CD8-positive, alpha-beta memory T cell (primary cell): ENCODE measurements at places on chromosomes 12 and 14.
A peak's percentile ranks its signal among the peaks of the same experiment; 100 is the strongest.

- DNase-seq: no peak
Measured at GRCh38 chr12:116210131-116210530, 67.4 kb downstream of the MED13L start.

DNA sequence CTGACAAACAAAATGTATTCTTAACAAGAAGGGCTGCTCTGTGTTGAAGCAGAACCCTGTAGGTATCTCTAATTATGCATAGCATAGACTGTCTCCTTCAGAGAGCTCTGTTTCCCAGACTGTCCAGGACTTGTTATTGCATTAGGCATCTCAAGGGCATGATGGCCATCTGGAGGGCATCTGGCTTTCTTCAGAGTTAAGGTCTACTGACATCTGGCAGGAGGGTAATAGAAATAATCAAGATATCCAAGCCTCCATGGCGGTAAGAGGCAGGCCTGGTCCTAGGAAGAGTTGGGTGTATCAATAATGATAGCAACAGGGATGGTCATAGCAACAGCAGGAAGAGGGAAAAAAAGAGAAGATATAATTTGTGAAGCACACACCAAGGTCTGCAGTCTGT lies 161.2 kb downstream of the TTC8 start:
- no peak for DNase-seq

DNA sequence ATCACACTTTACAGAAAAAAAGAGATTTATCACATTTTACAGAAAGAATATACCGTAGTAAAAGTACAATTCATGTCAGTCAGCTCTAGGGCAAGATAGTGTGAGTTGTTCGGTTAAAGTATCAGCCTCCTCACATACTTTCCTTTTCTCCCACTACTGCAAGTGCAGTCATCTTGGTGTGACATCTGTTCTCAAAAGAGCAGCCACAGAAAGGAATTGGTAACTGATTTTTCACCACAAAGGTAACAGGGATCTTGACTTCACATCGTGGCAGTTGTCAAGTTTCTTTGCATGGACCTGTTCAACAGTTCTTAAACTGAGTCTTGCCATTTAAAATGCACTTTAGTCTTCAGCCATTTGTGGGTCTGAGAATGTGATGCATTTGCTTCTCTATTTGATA lies 5.0 kb upstream of the E2F7 start:
- DNase-seq: no peak

DNA sequence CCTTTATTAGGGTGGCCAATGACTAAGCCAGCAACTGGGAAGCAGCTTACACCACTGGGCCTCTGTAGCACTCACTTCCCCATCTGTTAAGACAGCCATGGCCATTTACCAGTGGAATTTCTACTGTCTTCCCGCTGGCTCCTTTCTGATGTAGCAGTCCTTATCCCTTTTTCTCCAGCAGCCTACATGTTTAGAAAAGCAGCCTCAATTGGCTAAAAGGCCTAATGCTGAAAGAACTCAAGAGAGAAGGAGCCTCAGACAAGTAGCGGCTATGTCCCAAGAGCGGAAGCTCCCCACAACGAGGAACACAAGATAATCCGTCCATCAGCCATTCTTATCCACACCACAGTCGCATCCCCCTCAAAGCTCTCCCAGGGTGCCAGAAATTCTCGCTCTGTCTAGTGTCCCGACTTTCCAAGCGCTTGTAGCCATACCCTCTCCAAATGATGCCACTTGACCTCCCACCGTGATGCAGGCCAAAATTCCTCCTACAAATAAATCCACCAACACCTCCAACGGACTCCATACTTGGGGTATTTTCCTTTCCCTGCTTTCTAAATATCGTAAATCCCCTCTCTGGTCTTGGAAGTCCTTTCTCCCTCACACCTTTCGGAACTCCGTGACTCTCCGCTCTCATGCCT lies 624 bp downstream of the M6PR start:
- no peak for DNase-seq

GRCh38 chr14:37787879-37788494 lies 192.6 kb downstream of the TTC6 start:
- no peak for DNase-seq

DNA sequence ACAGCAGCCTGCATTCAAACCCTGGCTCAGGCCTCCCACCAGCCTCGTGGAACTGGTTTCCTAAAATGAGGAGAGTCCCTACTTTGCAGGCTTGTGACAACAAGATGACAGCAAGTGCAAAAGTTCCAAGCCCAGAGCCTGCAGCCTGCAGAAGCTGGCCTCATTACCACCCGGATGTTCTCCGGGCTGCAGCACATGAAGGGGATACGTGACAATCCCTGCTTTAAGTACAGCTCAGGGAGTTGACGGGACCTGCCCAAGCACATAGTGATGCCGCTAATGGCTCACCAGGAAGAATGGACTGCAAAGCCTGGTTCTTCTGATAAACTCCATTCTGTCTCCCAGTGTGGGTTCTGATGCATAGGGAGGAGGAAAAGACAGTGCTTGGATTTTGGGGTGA lies 15.0 kb downstream of the SSH1 start:
- DNase-seq: no peak

DNA sequence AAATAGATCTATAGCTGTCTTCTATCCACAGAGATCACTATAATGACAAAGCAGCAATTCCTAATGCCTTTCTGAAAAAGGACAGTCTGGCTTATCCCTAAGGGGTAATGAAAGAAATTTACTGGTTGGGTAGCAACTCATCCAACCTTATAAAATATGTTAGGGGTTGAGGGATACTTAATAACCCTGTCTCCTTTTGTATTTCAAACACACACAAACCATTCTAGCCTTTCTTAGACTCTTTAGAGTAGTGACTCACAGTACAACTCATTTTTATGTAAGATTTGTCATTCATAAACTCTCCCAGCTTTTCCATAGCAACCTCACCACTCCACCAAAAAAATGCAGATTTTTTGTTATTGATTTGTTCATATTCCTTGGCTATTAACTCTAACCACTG lies 167.9 kb downstream of the FSCB start:
- no peak for DNase-seq

- no peak for DNase-seq
Measured at GRCh38 chr14:22179190-22179589, 409.8 kb downstream of the DAD1 start.

DNA sequence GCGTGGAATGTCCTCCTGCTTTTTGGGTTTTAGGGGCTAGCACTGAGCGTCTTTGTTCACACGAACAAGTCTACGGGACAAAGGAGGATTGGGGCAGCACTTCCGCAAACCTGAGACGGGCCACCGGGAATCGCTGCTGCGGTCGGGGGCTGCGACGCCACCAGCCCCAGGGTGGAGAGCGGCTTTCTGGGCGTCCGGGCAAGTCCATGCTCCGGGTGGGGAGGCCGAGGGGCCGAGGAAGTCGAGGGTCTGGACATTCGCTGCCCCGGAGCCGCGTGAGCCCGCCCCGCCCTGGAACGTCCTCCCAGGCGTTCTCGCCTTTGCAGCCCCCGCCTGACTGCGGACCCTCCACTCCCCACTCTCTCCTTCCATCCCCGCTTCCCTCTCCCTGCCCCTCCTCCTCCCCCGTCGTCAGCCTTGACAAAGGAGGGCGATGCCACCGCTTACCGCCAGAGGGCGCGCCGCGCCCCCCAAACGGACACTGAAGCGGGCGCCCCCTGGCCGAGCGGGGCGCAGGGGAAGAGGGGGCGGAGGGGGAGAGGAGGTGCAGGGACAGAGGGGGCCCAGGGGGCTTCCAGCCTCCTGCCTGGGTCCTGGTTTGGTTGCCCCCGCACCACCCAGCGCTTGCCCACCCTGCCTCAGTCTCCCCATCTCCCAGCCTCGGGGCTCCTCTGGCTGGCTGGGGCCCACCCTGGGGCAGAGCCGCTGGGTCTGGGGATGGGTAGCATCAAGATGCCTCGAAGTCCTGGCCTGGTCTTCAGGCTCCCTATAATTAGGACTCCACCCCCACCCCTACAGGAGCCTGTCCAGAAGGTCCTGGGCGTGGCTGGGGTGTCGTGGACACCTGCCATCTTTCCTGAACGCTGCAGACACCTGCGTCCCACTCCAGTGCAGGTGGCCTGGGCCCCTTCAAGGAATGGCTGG lies 39.1 kb upstream of the INF2 start:
- DNase-seq: peak; percentile 50

DNA sequence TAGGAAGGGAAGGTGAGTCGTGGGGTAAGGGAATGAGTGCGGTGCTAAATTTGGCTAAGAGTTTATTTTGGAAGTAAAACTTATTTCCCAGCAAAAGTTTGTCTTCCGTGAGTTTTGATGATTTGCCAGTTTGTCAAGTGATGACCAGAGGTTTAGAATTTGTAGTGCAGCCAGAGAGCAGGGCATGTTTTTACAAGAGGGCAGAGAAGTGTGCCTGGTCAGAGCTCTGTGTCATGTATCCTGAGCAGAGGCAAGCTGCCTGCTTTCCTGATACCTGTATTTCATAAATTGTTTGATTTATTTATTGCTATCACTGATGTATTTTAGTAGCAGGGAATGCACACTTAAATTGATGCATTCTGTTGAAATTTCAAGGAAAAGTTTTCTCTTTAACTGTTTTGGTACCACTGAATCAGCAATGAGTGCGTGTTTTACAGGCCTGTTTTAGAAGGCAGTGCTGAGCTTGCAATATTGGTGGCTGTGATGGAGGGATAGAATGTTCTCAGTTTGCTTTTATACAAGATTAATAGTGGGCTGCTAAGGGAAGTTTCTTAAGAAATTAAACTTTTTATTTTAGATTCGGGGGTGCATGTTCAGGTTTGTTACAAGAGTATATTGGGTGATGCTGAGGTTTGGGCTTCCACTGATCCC lies 19.7 kb upstream of the RD3L start:
- no peak for DNase-seq

GRCh38 chr12:113200021-113200797 lies 14.7 kb downstream of the RITA1 start:
- no peak for DNase-seq

DNA sequence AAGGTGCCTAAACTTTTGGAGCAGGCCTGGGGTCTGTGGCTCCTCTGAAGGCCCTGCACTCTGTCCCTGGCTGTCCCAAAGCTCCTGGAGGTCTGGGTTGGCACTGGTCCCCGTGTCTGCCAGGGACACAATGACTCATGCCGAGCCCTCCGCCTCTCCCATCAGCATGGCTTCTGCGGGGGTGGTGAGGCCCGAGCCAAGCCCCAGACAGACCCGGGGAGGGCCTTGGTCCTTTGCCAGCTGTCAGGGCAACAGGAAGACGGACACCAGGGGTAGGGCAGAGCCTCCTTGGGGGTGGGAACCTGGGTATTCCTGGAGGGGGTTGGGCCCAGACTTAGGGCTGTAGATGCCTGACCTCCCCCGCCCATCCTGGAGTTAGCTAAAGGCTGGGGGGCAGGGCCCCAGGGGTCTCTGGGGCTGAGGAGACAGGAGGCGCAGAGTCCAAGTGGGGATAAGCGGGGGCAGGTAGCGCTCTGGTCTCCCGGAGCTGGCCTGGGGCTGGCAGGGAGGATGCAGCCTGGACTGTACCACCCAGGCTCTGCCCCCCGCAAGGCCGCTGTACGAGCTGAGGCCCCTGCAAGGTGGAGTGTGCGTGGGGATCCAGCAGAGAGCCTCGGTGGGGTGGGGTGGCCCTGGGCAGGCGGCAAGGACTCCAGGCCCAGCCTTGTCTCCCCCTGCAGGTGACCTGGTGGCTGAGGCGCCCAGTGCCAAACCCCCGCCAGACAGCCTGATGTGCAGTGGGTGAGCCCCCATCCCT lies 16.4 kb upstream of the PUS1 start:
- no peak for DNase-seq
